ENCODE measurements at places on chromosomes 3 and 15.

GRCh38 chr3:41195946-41196345 lies 3.4 kb upstream of the CTNNB1 start:
- DNase-seq: no peak

DNA sequence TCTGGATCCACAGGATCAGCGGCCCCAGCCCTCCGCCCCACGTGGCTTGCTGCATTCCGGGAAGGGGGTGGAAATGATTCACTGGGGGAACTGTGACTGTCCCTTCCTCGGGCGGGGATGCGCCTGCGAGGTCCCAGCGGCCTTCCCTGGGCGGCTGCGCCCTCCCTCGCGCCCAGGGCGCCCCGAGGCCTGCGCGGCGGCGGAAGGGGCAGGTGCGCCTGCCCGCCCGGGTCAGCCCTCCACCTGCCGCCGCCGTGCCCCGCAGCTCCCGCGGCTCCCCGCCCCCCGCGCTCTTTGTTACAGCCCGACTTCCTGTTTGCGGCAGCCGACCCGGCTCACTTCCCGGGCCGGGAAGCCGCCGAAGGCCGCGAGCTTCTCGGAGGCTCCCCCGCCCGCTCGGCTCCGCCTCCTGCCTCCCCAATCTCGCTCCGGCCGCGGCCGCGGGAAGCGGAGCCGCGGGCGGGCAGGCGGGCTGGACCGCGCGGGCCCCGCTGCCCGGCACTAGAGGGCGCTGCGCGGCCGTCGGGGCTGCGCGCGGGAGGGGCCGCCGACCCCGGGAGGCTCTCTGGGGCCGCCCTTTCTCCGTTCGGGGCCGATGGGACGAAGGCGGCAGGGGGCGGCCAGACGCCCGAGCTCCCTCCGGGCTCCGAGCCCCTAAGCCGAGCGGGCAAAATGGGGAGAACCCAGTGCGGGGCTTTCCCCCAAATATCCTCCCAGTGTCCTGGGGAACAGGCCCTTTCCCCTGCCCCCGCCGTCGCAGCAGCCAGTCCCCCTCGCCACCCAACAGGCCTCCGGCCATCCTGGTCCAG lies 11.5 kb upstream of the CHAC1 start:
- peak; percentile 91 for DNase-seq

DNA sequence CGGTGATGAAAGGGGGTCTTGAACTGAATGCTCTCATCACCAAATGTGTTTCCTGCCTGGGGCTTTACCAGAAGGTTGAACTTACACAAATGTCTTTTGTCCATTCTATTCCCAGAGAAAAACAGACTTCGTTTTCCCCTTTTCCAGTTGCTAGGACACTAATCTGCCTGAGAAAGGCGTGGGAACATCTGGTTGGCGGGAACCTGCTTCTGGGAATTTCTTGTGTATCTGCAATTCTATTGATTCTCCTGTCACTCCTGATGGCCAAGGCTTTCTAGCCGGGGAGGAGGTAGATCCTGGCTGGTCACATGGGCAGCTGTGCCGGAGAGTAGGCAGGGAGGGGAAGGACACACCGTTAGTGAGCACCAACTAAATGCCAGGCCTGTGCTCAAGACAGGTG lies 31.1 kb upstream of the CCDC174 start:
- DNase-seq: no peak

GRCh38 chr3:171110715-171111114 lies 84.2 kb upstream of the SLC2A2 start:
- no peak for DNase-seq

GRCh38 chr3:14396031-14396692 lies 6.2 kb upstream of the SLC6A6 start:
- DNase-seq: no peak

GRCh38 chr3:151044706-151045105 lies 40.8 kb upstream of the MED12L start:
- DNase-seq: no peak

GRCh38 chr3:52533623-52534280 lies at the start of gene NT5DC2:
TSS of gene NT5DC2 (minus strand) at chr3:52533857. CDS start at chr3:52533737, 120 bp downstream.
- DNase-seq: peak; percentile 92

DNA sequence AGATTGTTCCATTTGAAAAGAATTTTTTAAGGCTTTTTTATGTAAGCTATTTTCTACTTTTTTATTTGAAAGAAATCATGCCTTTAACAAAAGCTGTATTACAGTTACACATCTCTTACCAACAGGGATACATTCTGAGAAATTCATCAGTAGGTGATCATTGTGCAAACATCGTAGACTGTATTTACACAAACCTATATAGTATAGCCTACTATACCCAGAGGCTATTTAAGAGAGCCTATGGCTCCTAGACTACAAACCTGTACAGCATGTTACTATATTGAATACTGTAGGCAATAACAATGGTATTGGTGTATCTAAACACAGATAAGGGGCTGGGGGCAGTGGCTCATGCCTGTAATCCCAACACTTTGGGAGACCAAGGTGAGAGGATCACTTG lies 43.1 kb downstream of the PEAK1 start:
- no peak for DNase-seq

- DNase-seq: no peak
Measured at GRCh38 chr15:58517682-58518525, 86.1 kb downstream of the LIPC start.

DNA sequence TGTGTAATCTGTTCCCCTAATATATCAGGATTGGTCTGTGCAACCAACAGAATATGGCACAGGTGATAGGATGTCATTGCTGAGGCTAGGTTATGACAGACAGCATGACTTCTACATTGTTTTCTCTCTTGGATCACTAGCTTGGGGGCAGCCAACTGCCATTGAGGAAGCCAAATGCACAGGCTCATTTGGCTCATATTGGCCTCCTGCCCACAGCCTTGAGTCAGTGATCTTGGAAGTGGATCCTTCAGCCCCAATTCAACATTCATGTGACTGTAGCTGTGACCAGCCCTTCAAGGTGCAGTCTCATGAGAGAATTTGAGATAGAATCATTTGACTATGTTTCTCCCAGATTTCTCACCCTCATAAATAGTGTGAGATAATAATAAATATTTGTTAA lies 675.6 kb downstream of the GRM7 start:
- no peak for DNase-seq

DNA sequence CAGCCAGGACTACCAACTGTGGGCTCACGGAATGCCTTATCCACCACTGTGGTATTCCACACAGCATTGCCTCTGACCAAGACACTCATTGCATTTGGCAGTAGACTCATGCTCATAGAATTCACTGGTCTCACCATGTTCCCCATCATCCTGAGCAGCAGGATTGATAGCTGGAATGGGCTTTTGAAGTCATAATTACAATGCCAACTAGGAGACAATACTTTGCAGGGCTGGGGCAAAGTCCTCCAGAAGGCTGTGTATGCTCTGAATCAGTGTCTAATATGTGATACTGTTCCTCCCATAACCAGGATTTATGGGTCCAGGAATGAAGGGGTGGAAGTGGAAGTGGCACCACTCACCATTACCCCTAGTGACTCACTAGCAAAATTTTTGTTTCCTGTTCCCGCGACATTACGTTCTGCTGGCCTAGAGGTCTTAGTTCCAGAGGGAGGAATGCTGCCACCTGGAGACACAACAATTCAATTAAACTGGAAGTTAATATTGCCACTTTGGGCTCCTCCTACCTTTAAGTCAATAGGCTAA lies 58.6 kb upstream of the CCDC80 start:
- no peak for DNase-seq

- DNase-seq: peak; percentile 70
Measured at GRCh38 chr3:39718674-39719595, 90.5 kb upstream of the MYRIP start.

GRCh38 chr3:115040673-115041286 lies 106.3 kb downstream of the ZBTB20 start:
- DNase-seq: peak; percentile 79

DNA sequence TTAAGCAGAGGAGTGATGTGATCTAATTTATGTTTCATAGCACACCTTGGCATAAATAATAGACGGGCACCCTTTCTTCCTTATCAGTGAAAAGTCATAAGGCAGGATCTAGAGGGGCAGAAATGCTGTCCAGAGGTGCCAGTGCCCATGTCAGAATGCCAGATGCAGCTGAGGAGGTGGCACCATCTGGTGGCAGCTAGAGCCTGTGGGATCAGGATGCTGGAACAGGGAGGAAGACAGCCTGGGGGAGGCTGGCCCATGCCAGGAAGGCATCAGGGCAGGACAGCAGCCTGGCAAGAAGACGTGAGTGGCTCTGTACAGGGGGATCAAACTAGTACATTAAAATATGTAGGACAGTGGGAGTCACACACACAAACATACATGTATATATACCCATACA lies 16.5 kb downstream of the MYH15 start:
- no peak for DNase-seq

GRCh38 chr3:10583798-10584708 lies 78.7 kb upstream of the ATP2B2 start:
- DNase-seq: no peak

- no peak for DNase-seq
Measured at GRCh38 chr15:63968700-63969099, 77.6 kb downstream of the DAPK2 start.

- peak; percentile 89 for DNase-seq
Measured at GRCh38 chr3:25448750-25449692, 21.0 kb downstream of the RARB start.

DNA sequence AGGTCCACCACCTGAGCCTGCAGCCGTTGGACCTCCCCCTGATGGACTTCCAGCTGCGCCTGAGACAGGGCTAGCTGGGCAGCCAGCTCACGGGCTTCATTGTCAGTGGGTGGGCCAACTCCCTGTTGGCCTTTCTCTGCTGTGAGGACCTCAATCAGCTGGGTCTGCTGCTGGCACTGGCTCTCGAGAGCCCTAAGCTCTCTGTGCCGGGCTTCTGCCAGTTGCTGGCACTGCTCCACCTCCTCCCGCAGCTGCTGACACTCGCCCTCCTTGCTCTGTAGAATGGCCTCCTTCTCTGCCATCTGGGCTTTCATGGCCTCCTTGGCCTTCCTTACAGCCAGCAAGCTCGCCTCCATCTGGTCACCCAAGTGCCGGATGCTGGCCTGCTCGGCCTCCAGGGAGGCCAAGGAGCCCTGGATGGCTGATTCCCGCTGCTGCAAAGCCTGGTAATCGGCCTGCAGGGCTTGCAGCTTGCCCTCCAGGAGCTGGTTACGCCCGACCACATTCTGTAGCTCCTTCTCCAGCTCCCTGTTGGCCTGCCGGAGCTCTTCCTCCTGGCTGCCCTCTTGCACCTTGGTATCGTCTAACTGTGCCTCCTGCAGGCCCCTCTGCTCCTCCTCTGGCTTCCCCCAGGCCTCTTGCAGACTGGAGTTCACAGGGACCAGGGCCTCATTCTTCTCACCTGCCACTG lies 23.8 kb downstream of the CXCR6 start:
- no peak for DNase-seq

DNA sequence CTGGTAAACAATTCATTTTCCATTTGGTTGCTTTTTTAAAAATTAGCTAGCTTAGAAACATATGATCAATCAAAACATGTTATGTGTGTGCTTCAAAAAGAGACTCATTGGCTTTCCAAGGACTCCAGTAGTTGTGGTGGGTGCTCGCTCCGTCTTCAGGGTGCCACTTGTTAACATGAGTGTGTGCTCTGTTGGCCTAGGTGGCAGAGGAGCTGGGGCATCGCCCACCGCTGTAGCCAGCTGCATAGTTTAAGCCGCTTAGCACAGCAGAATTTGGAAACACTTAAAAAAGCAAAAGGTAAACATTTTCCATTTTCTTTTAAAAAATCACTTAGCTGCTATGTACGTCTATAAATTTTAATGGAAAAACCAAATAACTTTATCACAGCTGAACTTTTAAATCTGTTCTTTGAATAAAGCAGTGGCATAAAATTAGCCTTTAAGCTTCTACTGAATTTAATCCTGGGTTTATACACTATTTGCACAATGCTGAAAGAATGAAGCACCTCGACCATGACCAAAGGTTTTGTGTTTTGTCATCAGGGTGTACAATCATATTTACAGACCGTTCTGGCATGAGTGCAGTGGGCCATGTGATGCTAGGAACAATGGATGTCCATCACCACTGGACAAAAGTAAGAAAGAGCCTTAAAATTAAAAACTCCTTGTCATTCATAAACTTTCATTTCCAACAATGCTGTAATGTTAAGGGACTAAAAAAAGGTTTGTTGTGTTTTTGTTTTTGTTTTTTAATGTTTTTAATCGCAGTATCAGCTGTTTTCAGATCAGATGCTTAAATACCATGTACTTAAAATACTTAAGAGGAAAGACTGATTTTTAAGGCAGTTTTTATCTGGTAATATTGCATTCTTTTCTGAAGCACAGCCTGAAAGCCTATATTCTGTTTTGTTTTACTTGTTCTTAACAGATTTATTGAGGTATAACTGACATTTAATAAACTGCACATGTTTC lies 57.9 kb downstream of the TCAIM start:
- no peak for DNase-seq

- DNase-seq: no peak
Measured at GRCh38 chr15:26261413-26261812, 398.3 kb upstream of the ATP10A start.

GRCh38 chr15:91491101-91491950 lies 362.2 kb upstream of the SLCO3A1 start:
- DNase-seq: no peak

GRCh38 chr3:174857301-174857700 lies 1.8 kb upstream of the NAALADL2 start:
- DNase-seq: no peak

- peak; percentile 25 for DNase-seq
Measured at GRCh38 chr3:130760922-130761321, 14.3 kb upstream of the PIK3R4 start.

DNA sequence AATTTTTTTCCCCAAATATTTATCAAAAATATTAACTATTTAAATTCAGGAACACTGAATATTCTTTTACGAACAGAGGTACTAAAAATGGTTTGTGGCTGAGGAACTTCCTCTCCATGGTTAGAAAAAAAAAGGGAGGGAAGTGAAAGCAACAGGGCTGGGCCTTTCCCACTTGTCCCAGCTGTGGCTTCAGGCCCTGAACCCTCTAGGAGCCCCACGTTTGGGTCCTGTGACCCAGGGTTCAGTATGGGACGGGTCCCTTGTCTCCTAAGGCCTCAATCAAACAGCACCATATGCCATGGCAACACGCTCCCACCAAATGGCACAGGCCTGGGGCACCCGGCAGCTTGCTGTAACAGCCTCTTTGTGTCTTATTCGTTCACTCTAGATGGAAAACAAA lies 32.4 kb downstream of the POC1A start:
- DNase-seq: no peak

GRCh38 chr3:72678380-72678779 lies 169.9 kb downstream of the SHQ1 start:
- DNase-seq: no peak
